ENCODE measurements at places on chromosomes 7 and 10.

- DNase-seq: no peak
Observed at GRCh38 chr10:34475786-34476185, 339.3 kb downstream of the PARD3 start.

DNA sequence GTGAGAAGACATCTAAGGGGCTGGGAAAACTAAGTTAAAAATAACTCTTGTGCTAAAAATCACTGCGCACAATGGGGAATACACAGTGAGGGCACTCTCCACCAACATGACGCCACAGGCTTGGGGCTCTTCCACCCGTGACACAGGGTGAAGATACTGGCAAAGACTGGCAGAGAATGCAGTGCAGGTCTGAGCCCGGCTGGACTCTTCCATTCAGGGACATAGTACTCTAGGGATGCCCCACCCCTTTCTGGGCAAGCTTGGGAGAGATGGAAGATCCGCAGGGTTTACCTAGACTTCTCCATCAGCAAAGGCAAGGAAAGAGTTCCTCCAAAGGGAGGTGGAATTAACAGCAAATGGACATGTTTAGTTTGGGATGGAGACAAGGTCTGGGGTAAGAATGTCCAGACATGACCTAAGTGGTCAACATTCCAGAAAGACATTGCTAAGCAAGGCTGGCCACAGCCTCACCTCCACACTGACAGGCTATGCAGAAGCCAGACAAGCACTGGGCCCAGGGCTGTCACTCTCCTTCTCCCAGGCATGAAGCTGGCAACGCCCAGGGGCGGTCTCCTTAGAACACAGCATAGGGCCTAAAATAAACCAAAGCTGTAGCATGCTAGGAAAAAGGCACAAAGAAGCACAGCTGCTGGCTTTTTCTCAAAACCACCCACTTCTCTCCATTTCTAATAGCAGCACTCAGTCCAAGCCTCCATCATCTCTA, 28.1 kb downstream of the XPNPEP1 start:
- no peak for DNase-seq

DNA sequence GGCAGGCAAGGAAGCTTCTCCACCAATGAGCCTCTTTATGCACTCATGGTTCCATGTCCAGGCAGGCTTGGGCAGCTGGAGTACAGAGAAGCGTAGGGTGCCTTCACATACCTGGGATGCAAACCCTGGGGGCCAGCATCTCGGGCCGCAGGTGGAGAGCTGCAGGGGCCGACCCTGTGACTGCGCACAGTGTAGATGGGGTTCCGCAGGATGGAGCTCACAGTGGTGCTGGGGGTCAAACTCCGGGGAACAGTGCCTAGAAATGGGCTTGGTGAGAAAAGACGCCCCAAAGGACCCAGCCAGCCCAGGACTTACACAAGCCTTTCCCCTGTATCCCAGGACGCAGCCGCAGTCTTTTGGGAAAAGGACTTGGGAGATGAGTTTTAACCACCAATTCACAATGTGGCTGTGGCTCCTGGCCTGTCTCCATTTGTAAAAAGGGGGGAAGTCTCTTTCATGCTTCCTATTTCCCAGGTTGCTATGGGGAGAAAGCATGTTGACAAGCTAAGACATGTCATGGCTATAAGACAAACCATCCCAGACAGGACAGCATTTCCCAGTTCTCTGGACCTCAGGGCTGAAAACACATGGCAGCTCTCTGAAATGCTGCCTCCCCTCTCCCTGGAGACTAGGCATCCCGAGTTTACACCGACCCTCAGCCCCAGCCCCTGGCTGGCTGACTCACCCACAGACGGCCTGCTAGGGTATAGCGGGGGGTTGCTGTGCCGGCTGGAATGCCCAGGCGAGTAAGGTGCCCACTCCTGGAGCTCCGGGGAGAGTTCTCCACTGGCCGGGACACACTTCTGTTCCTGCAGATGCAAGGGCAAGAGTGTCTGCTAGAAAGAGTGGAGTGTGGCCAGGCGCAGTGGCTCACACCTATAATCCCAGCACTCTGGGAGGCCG, 107.1 kb downstream of the DLG5 start:
- DNase-seq: no peak

DNA sequence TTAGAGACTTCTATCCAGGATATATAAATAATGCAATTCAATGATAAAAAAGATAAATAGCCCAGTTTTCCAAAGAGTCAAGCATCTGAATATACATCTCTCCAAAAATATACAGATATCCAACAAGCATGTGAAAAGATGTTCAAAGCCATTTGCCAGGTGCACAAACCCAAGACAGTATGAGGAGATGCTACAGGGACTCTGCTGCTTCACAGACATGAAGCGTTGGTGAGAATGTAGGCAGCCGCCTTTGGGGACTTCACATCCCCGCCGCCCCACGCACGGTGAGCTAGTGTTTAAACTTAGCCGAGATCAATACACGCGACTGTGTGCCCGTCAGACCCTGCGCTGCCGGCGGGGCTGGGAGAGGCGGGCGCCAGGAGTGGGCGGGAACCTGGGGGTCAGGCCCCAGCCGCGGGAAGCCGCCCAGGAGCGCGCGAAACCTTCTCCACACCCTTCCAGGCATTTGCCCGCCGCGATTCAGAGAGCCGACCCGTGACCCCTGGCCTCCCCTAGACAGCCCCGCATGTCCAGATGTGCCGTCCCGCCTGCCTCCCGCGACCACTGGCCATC, 927 bp upstream of the ALOX5 start:
- no peak for DNase-seq

DNA sequence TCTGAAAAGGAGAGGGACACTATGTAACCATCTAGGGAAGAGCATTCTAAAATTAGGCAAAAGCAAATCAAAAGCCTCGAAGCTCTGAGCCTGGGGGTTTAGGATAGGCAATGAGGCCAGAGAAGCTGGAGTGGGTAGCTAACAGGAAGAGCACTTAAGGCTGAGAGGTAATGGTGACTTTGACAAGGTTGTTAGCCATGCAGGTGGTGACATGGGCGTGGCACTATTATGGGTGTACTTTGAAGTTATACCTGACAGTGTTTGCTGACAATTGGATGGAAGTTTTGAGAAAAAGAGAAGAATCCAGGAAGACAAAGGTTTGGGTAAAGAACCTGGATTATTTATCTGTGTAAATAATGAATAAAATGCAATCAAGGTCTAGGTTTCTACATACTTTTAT, 383.0 kb upstream of the SEMA3C start:
- no peak for DNase-seq

- DNase-seq: no peak
Observed at GRCh38 chr10:6115824-6116350, 27.1 kb downstream of the RBM17 start.

- DNase-seq: no peak
Observed at GRCh38 chr7:137007001-137007694, 138.7 kb downstream of the CHRM2 start.

GRCh38 chr10:46236546-46236887, 50.3 kb upstream of the ANTXRL start:
- DNase-seq: no peak

GRCh38 chr7:106824458-106824857, 40.6 kb upstream of the PIK3CG start:
- no peak for DNase-seq

- DNase-seq: no peak
Observed at GRCh38 chr10:75977139-75977538, 545.7 kb downstream of the LRMDA start.

DNA sequence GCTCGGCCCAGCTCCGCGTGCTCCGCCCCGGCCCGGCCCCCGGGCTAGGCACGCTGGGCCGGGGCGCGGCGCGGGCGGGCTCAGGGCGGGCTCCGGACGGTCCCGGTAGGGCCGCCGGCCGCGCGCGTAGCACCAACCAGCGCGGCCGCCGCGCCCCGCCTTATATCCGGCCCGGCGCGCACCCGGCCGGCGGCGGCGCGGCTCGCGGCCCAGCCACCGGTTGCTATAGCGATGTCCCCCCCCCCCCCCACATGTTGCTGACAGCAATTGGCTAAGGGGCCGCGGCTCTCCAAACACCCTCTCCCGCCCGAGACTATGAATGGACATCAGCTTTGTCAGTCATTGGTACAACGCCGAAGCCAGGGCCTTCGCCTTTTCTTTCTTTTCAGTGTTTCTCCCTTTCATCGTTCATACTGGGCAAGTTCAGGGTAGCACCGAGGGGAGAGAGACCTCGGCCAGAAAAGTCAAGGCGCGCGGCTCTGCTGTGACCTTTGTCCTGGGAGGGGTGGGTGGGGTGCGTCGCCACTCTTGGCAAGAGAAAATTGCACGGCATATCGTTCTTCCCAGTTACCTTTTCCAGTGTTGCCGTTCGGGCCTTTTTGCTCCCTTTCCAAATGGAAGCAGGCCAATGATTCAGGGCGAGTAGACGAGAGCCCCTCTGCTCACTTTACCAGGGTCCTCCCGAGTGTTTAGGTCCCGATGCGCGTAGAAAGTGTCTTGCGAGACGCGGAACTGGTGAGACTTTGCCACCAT, 354.2 kb downstream of the DNAJB6 start:
- DNase-seq: peak; percentile 14

DNA sequence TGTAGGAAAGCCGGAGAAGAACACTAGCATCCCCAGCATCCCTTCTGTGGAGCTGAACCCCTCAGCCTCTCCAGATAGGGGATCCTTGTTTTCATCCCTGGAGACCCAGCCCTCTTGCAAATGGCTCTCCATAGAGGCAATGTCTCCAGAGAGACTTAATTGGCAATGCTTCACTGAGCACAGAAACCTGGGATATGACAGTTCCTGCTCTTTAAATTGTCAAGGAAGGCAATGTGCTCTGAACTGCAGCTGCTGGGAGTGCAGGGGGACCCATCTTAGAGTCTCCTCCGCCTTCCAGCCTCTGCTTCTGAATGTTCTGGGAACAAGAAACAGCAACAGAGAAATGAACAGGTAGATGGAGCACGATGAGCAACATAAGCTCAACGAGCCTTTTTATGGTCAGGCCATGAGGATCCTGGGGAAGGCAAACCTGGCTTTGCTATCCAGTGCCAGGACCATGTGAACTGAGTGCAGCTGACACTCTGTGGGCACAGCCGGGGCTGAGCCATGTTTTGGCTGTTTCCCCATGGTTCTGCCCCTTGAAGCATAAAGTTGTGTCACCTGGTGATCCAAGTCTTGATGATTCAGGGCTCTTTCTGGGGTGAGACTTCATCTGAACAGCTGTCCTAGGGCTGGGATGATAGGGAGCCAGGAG, 481.0 kb downstream of the PLXNA4 start:
- DNase-seq: no peak

GRCh38 chr7:11716185-11716584, 115.8 kb downstream of the THSD7A start:
- DNase-seq: no peak

DNA sequence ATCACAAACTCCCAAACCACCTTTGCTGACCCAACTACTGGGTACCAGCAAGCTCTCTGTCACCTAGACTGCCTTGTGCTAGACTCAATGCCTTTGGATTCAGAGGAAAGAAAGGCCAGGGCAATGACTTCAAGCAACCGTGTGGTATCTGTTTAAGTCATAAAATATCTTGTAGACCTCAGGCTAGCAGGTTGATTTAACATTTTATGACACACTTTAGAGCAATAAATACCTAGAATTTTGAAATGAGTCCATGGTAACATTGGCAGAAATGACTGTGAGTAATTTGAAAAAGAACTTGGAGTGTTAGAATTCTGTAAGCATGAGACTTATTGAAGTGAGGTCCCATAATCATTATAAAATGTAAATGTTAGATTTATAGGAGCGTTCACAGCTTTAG, 87.2 kb downstream of the TWIST1 start:
- DNase-seq: no peak

DNA sequence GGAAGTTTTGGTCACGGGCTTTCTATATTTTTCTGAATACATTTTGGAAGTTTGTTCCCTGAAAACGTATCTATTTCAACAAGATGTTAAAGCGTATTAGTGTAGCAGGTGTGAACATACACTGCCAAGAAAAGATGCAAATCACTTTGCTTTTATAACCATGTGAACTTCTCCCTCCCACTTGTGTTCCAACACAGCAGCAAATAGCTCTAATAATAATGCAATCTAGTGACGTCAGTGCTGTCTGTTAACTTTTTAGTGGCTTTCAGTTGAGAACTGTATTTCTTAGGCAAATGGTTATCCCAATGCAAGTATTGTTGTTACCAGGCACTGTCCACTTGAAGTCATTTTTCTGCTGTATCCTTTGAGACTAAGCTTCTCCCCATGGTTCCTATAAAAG, 188.4 kb upstream of the IGFBP3 start:
- DNase-seq: no peak

DNA sequence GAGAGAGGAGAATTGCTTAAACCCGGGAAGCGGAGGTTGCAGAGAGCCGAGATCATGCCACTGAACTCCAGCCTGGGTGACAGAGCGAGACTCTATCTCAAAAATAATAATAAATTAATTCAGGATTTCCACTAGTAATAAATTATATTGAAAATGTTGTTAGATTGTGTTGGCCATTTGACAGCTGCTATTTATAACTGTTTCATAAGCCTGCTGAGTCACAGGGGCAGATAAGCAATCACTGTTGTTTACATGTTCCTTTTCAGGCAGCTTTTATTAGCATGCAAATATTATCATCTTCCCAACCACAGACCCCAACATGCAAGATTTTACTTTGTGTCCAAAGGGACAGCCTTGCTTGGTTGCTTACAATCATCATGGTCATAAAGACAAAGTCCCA, 49.5 kb upstream of the ZNF138 start:
- no peak for DNase-seq

- DNase-seq: no peak
Observed at GRCh38 chr10:111083222-111084095, 6.6 kb downstream of the ADRA2A start.

DNA sequence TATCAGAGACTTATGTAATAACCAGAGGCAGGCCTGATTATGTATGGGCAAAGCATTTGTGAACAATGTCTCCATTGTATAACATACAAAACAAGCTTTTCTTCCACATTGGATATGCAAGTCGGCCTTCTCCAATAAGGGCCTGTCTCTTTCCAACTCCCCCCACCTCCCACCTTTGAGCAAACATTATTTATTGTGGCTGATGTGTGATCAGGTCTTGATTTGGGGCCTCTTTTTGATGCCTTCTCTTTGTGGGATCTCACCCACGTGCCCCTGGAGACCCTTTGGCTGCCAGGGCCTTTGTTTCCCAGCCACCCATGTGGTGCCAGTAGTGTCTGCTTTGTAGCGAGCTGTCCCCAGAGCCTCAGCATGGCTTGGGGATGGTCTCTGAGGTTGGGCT, 53.0 kb downstream of the TCF7L2 start:
- no peak for DNase-seq

DNA sequence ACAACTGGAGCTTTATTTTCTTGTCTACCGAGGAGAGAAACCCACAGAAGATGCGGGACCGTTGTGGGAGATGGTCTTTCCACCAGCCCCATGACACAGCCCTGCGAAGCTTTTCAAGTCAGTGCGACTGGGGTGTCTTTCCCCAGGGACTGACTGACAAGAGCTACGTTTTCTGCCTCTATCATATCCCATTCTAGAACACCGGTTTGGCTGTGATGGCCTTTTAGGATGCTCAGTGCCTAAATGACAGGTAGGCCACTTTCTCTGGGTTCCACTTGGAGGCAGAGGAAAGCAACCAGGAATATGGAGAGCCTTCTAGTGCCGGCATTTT, 16.9 kb downstream of the SLC13A4 start:
- DNase-seq: no peak

Measured in activated CD4-positive, alpha-beta T cell treated with anti-CD3 and anti-CD28 coated beads, Interleukin-2, Interleukin-6, amounts not matched to agents 100 ng/mL and 50 ng/mL, durations not matched to agents 16 hours and 8 hours (primary cell).